Activated CD4-positive, alpha-beta T cell treated with anti-CD3 and anti-CD28 coated beads, Interleukin-2, amount 50 U/mL, for 24 hours (primary cell): ENCODE measurements at places on chromosomes 6 and 20.

DNA sequence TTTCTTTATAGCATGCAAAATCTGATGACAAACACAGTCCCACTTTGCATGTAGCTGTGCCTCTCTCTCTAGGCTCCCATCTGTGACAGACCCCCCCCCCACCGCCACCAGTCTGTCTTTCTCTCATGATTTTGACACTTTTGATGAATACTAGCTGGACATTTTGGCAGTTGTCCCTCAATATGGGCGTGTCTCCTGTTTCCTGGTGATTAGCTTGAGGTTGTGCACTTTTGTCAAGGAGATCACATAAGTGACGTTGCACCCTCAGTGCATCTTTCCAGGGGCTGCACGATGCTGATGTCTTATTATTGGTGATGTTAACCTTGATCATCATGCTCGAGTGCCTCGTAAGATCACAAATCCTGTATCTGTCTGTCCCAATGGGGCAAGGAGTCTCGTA, 155.1 kb downstream of the EYA2 start:
- DNase-seq: no peak

- no peak for DNase-seq
Measured at GRCh38 chr6:170575250-170575649, 9.2 kb downstream of the PDCD2 start.

- no peak for DNase-seq
Measured at GRCh38 chr6:98967616-98968015, 19.9 kb upstream of the FBXL4 start.

GRCh38 chr20:3383878-3384495, 23.5 kb downstream of the DNAAF9 start:
- no peak for DNase-seq

DNA sequence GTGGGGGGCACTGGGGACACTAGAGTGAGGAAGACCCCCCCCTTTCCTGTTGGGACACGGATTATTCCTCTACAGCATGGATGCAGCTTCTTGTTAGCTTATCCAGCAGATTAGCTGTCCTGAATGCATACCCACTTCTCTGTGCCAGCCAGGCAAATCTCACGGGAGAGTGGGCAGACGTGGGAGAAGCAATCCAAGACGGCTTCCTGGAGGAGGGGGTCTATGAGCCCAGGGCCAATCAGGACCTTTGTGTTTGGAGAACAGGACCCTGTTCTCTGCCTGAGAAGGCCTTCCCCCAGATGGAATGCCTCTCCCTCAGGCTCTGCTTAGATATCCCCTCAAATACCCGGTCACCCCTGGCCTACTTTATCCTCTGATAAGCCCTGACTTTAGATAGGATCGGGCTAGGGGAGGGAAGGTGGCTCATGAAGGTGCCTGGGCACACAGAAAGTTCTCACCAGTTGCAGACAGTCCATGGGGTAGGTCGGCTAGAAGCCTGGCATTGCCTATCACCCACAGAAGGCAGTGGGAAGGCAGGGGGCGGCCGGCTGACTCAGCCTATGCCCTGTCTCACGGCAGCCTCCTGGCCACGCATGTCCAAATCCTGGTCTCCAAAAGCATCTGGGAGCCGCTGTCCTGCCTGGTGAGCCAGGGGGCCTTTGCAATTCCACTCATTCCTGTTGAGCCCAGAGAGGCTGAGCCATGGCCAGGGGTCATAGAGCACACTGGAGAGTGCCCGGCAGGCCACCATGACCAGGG, 34.7 kb downstream of the SUN5 start:
- no peak for DNase-seq

- DNase-seq: no peak
Measured at GRCh38 chr20:36919715-36920333, 31.7 kb downstream of the SAMHD1 start.

GRCh38 chr6:4356899-4357659, 221.7 kb upstream of the ECI2 start:
- no peak for DNase-seq

GRCh38 chr20:22584922-22585785, 782 bp upstream of the FOXA2 start:
- no peak for DNase-seq

DNA sequence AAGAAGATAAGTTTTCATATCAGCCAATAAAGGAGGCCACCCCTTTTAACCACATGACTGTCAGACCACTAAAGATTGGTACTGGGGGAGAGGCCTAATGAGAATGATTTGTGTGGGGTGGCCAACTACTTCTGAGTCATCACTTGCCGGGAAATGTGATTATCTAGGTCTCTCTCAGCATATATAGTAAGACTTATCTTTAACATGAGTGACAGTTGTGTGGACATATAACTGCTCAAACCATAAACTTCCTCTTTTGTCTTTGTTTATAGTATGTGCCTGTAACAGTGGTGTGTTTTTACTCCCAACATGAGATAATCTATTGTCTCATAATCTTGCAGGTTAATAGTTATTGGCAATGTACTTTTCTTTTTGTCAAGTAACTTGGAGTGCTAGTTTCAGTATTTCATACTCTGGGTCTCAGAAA, 312.4 kb downstream of the CDKAL1 start:
- DNase-seq: no peak

- no peak for DNase-seq
Measured at GRCh38 chr6:36694616-36695015, 3.0 kb upstream of the RAB44 start.

DNA sequence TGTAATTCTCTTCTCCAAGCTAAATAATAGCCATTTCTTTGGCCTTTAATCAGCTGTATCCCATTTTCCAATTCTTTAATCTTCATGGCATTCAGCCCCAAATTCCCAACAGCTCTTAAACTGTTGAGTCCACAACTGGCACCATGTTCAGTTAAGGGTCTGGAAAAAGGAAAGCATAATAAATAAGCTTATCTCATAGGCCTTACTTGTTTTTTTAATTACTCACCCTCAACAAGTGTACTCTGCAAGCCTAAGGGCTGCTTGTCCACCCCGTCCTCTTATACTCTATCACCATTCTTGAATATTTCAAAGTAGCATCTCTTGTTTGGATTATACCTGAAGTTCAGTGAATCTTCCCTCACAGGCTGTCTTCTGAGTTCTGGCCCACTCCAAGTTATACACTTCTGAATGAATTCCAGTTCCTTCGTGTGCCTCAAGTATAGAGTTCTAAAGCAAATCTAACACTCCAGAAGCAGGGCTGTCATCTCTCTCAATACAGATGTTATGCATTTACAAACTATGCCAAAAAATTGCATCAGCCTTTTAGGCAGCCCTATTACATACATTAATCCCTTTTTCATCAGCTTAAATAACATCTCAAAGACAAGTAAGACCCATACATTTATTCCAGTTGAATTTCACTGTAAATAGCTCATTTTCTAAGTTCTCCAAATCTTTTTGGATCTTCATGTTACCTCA, 98.7 kb downstream of the COL21A1 start:
- DNase-seq: no peak

GRCh38 chr6:50843842-50844241, 25.2 kb downstream of the TFAP2B start:
- no peak for DNase-seq

GRCh38 chr6:37324131-37325033, 29.4 kb upstream of the RNF8 start:
- DNase-seq: no peak

DNA sequence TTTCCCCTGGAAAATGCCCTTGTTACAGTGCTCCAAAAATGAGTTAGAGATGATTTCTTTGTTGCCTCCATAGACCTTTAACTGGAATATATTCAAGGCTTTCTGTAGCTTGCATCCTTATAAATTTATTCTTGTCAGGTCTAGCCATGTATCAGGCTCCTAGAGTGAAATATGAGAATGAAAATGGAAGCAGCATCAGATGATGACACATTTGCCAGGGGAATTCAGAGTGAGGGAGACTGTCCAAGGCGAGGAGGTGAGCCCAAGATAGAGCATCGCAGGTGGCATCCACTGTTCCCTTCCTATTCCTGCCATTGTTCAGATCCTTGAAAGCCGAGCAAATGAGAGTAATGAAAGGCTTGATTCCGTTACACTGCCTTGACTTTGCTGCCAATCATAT, 386.8 kb downstream of the SAMD5 start:
- no peak for DNase-seq

DNA sequence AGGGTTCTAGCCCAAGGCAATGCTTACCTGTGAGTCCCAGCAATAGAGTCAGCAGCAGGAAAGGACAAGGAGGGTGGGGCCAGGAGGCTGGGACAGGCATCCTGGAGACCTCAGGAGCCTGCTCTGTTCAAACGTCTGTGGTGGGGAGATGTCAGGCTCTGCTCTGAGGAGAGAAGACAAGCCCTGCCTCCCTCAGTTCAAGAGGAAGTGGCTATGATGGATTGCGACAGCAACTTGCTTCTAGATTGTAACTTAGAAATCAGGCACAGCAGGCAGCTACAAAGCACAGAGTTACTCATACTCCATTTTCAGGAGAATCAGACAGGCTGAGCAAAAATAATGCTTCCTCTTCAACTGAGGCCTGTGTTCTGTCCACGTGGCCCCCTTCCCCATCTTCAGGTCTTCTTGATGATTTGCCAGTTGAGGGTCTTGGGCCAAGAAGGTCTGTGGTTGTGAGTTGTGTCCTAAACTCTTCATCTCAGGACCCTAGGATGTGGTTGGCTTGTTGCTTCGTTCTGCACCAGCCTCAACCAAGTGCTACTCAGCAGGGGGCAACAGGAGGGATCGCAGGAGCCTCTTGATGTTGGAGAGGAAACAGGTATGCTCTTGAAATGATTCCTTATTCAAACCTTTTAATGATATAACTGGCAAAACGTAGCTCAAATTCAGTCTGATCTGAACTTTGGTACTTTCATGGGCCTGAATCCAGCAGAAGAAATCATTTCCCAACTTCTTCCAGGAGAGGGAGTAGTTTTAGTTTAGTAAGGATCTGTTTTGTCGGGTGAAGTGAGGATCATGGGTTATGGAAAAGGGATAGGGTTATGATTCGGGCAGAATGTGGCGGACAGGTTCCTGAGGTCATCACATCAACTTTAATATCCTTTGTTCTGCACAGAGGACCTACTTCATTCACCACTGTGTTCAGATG, 31.0 kb downstream of the SIRPB1 start:
- no peak for DNase-seq

GRCh38 chr6:123016431-123017103, 20.5 kb downstream of the CLVS2 start:
- DNase-seq: no peak

DNA sequence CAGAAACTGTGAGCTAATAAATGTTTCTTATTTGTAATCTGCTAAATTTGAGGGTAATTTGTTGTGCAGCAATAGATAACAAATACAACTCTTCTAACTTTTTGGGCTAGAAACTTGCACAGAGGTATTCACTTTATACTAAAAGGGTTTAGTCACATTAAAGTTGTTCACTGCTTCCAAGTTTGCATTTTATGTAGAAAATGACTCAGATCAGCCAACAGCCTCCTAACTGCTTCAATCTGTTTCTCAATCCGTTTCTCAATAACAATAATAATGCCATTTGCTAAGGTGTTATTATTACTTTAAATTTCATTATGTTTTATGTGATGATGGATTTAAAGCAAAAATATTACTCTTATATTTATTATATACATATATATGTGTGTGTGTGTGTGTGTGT, 213.9 kb downstream of the CENPW start:
- DNase-seq: no peak
